ENCODE measurements at places on chromosomes 16 and 17. TPM values are rescaled to one million over a fixed set of nuclear protein-coding genes. Genes with fewer than 3 reads are reported as not detected.

Gene ADAM11
- 0.36 TPM for total RNA-seq

Gene ETV4
- 0.72 TPM for total RNA-seq

Gene SOCS3
- 78.1 TPM for total RNA-seq

Gene HEATR9
- not detected for total RNA-seq

Gene SPATA33
- total RNA-seq, result 3.3 TPM

Gene RNF112
- 0.29 TPM for total RNA-seq

DNA sequence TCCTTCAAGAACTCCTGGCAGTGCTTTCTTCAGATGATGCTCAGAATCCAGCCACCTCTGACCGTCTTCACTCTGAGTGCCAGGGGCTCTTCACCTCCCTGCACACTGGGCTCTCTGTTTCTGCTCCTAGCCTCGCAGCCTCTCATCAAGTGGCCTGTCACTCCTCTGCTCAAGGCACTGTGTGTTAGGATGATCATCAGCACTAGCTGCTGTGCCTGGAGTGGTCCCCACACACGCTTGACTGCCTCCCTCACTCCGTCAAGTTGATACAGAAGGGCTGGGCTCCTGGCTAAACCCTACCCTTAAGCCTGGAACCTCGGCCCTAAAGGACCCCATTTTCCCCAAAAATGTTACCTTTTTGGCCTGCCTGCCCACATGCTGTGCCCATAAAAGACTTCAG, 15.6 kb downstream of the KRT9 start:
- peaks cover 15% of the 10 kb centered on the region for H3K27me3 ChIP-seq
- DNase-seq, result no peak
- peaks cover 22% of the 10 kb centered on the region for H3K4me1 ChIP-seq
- H3K4me3 ChIP-seq, result no peak overlapping the region
- no peak overlapping the region for H3K27ac ChIP-seq

DNA sequence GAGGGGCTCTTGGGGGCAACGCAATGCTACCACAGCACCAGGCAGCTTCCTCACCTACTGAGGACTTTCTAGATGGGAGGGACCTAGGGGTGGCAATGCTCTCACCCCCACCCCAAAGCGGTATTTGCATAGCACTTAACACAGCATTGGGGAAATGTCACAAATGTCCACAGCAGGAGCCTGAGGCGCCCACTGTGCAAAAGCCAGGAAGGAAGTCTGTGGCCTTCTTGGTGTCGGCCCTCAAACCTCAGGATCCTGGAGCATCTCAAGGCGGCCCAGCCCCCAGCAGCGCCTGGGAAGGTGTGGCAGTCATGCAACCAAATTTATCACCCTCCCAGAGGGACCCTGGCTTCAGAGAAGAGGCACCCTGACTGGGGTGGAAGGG, 45.3 kb downstream of the WNT3 start:
- peaks cover 14% of the 10 kb centered on the region for H3K4me1 ChIP-seq
- peaks cover 11% of the 10 kb centered on the region for H3K27me3 ChIP-seq
- H3K4me3 ChIP-seq, result no peak overlapping the region
- no peak overlapping the region for H3K27ac ChIP-seq

GRCh38 chr16:25568991-25569390, 122.8 kb upstream of the HS3ST4 start:
- no peak overlapping the region for H3K27ac ChIP-seq
- H3K4me3 ChIP-seq, result no peak overlapping the region
- no peaks in the 10 kb centered on the region for H3K27me3 ChIP-seq
- no peak for DNase-seq
- no peaks in the 10 kb centered on the region for H3K36me3 ChIP-seq

DNA sequence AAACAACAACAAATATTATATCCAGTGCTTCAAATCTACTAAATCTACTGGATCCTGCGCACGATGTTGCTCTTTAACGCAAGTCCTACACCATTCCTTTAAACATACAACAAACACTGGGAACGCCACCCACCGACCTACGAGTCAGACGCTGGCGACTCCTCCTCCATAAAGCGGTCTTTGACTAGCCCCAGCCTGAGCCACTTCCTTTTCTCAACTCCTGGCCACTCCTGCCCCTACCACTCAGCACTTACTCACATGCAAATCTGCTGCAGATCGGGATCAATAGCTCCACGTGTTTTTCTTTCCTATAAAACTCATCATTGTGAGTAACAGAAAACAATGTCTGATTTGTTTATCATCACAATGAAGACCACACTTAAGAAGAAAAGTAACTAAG, 32.8 kb upstream of the MNT start:
- peak; percentile 52 for DNase-seq
- peaks cover 29% of the 10 kb centered on the region for H3K36me3 ChIP-seq
- no peak overlapping the region for H3K27ac ChIP-seq
- H3K27me3 ChIP-seq, result no peaks in the 10 kb centered on the region
- no peak overlapping the region for H3K4me3 ChIP-seq
- no peaks in the 10 kb centered on the region for H3K4me1 ChIP-seq

- DNase-seq, result no peak
- H3K4me1 ChIP-seq, result no peaks in the 10 kb centered on the region
- H3K36me3 ChIP-seq, result no peaks in the 10 kb centered on the region
- H3K4me3 ChIP-seq, result no peak overlapping the region
- no peaks in the 10 kb centered on the region for H3K27me3 ChIP-seq
These were observed 11.0 kb upstream of the GPR139 start for GRCh38 chr16:20084624-20085226.

DNA sequence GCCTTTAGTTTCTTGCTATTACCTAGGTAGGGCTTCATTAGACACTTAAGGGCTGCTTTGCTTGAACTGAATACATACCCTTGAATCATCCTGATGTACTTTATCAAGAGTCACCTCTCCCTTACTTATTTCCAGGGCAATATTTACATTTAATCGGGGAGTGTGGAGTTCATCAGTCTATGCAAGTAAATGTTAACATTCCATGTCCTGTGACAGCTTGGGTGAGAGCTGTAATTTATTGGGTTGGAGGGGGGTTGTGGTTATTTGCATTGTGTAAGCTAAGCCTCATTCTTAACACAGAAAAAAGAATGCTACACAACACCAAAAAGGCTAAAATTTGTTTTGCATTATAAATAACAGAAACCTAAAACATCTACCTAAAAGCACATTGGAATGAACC, 16.7 kb downstream of the KCNJ16 start:
- H3K36me3 ChIP-seq, result no peaks in the 10 kb centered on the region
- H3K4me3 ChIP-seq, result no peak overlapping the region
- no peak overlapping the region for H3K27ac ChIP-seq
- no peaks in the 10 kb centered on the region for H3K4me1 ChIP-seq

DNA sequence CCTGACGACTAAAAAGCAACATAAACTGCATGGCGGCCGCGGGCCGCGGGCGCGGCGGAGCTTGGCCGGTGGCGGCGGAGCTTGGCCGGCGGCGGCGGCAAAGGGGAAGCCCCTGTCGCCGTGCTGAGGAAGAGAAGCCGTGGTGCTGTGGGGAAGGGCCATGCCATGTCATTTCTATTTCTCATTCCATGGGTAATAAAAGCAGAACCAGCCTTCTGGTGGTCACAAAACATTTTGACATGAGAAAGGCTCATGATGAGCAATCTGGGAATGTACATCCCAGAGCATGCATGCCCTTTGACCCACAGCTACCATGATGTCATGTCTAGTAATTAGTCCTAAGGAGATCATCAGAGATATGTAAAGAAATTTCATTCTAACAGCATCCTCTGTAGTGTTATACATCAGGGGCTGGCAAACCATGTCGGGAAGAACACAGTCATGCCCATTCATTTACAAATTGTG, 23.9 kb upstream of the HEATR6 start:
- H3K4me3 ChIP-seq, result peak overlapping the region; percentile 55
- no peaks in the 10 kb centered on the region for H3K36me3 ChIP-seq
- DNase-seq, result peak; percentile 85
- no peaks in the 10 kb centered on the region for H3K27me3 ChIP-seq

DNA sequence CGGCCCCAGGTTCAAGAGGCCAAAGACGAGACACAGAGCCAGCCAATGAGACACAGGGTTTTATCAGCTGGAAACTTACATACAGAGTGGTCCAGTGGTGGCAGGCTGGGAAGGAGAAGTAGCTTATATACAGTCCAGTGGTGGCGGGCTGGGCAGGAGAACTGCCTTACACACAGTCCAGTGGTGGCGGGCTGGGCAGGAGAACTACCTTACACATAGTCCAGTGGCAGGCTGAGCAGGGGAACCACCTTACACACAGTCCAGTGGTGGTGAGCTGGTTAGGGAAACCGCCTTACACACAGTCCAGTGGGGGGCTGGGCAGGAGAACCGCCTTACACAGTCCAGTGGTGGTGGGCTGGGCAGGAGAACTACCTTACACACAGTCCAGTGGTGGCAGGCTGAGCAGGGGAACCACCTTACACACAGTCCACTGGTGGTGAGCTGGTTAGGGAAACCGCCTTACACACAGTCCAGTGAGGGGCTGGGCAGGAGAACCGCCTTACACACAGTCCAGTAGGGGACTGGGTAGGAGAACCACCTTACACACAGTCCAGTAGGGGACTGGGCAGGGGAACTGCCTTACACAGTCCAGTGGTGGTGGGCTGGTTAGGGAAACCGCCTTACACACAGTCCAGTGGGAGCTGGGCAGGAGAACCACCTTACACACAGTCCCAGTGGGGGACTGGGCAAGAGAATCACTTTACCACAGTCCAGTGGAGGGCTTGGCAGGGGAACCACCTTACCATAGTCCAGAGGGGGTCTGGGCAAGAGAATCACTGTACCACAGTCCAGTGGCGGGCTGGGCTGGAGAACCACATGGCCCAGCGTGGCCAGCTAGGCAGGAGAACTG, 90.9 kb downstream of the GAS7 start:
- H3K4me1 ChIP-seq, result no peaks in the 10 kb centered on the region
- DNase-seq, result no peak
- no peaks in the 10 kb centered on the region for H3K27me3 ChIP-seq
- H3K36me3 ChIP-seq, result no peaks in the 10 kb centered on the region
- H3K4me3 ChIP-seq, result no peak overlapping the region

GRCh38 chr17:45580924-45581323, 90.4 kb upstream of the PLEKHM1 start:
- H3K27ac ChIP-seq, result no peak overlapping the region
- no peaks in the 10 kb centered on the region for H3K27me3 ChIP-seq
- H3K36me3 ChIP-seq, result no peaks in the 10 kb centered on the region
- H3K4me1 ChIP-seq, result peaks cover 8% of the 10 kb centered on the region

DNA sequence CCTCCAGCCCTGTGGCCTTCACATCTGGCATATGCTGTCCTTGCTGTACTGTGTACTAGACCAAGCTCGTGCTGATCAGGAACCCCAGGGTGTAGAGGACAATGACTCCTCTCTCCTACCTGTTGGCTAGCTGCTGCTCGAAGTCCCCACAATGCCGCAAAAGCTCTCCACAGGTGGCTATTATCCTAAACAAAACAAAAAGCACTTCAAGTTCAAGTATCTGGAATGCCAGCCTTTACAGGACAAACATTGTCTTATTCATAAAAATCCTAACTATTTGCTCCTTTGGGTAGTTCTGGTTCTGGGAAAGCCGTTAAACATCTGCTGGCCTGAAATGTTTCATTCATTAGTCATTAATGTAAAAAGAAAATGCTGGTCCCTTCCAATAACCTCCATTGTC, 42.8 kb downstream of the COG7 start:
- no peak overlapping the region for H3K27ac ChIP-seq
- peak; percentile 83 for DNase-seq
- H3K4me1 ChIP-seq, result no peaks in the 10 kb centered on the region

- no peaks in the 10 kb centered on the region for H3K27me3 ChIP-seq
- H3K4me1 ChIP-seq, result no peaks in the 10 kb centered on the region
- DNase-seq, result no peak
These were observed 87.8 kb downstream of the GNAO1 start for GRCh38 chr16:56279132-56279531.

DNA sequence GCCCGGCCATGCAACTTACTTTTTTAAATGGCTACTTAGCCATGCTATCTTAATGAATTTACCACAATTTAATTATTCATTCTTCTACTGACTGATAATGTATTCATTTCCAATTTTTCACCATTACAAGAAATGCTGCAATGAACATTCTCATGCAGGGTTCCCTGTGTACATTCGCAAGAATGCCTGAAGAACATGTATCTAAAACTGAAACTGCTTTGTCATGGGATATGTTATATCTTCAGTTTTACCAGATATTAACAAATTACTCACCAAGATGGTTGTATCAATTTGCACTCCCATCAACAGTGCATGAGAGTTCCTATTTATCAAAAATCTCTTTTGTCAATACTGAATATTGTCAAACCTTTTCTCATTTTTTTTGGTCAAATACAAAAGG, 100.8 kb downstream of the SLC39A11 start:
- no peak overlapping the region for H3K4me3 ChIP-seq
- no peaks in the 10 kb centered on the region for H3K36me3 ChIP-seq
- DNase-seq, result no peak
- no peaks in the 10 kb centered on the region for H3K4me1 ChIP-seq
- H3K27me3 ChIP-seq, result no peaks in the 10 kb centered on the region
- H3K27ac ChIP-seq, result no peak overlapping the region

GRCh38 chr17:65051922-65052321, 4.6 kb downstream of the GNA13 start:
- peaks cover 11% of the 10 kb centered on the region for H3K4me1 ChIP-seq
- H3K36me3 ChIP-seq, result peaks cover 34% of the 10 kb centered on the region
- H3K4me3 ChIP-seq, result no peak overlapping the region
- H3K27me3 ChIP-seq, result no peaks in the 10 kb centered on the region
- DNase-seq, result no peak
- H3K27ac ChIP-seq, result no peak overlapping the region
